ENCODE measurements at places on chromosomes 4 and X.

DNA sequence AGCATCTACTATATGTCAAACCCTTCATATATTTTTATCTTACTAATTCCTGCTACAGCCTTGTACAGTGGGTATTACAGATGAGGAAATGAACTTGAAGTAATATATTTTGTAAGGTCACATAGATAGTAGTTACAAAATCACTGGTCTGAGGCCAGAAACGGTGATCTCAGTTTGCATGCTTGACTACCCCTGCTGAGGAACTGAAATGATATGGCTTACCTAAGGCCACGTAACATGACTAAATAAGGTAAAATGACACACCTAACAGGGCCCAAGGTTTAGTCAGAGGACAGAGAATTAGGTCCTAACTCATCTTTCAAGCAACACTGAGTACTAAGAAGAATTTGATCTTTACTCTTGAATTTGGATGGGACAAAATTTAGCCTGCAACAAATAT lies 1.5 kb upstream of the COMMD8 start:
- no peak for DNase-seq

GRCh38 chr4:184750926-184751584 lies 17.2 kb upstream of the CENPU start:
- DNase-seq = no peak

DNA sequence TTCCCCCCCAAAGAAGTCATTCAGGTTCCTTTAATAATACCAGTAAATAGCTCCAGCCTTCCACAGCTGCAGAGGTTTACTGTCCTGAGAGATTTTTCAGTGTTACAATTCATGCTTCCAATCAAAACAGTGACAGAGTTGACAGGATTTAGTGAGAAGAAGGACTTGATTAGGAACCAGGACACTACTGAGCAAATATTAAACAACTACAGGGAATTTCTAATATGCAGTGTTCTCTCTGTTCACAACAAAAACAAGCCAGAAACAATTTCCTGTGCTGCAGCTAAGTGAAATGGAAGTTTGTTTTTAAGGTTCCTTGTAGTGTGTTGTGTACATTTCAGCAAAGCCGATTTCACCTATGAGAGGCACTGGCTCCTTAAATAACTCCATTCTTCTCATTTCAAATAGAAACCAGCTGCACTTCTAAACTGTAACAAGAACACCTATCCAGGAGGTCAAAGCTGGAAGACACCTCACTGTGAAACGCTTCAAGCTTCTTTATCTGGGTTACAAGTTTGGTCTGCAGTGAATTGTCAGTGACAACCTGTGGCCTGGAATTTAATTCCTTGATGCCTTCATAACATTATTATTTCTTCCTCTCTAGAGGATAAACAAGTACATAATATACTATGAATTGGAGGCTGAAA lies 149.3 kb downstream of the RASL11B start:
- no peak for DNase-seq

GRCh38 chrX:103066606-103067005 lies 2.6 kb upstream of the BEX1 start:
- no peak for DNase-seq

- no peak for DNase-seq
Measured at GRCh38 chr4:73684097-73684496, 56.3 kb upstream of the CXCL8 start.

DNA sequence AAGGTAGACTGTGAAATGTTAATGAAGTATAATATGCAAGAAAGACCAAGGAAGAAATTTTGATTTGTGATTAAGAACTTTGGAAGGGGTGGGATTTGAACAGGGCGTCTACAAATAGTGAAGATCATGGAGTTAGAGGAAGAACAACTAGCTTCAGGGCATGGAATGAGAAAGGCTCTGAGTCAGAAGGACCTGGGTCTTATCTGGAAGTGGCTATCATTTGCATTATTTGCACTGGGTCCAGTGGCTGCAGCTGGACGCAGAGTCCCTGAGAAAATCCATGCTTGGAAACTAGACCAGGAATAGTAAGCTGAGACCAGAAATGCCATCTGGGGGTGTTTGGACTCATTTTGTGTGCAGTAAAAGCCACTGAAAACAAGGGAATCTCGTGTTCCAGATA lies 4.3 kb upstream of the LIMCH1 start:
- no peak for DNase-seq

DNA sequence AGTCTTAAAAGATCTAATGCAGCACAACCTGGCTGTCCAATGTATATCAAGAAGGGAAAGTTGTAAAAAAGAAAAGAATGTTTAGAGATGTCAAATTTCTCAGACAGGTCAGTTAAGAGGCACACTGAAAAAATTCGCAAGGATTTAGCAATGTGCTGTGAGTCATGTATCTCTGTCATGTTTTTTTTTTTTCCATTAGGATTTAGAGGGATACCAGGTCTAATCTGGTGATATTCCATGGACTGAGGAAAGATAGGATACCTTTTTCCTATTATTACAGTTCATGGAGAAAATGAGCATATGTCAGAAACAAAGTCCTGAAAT lies 815.4 kb upstream of the PCDH10 start:
- DNase-seq = no peak

DNA sequence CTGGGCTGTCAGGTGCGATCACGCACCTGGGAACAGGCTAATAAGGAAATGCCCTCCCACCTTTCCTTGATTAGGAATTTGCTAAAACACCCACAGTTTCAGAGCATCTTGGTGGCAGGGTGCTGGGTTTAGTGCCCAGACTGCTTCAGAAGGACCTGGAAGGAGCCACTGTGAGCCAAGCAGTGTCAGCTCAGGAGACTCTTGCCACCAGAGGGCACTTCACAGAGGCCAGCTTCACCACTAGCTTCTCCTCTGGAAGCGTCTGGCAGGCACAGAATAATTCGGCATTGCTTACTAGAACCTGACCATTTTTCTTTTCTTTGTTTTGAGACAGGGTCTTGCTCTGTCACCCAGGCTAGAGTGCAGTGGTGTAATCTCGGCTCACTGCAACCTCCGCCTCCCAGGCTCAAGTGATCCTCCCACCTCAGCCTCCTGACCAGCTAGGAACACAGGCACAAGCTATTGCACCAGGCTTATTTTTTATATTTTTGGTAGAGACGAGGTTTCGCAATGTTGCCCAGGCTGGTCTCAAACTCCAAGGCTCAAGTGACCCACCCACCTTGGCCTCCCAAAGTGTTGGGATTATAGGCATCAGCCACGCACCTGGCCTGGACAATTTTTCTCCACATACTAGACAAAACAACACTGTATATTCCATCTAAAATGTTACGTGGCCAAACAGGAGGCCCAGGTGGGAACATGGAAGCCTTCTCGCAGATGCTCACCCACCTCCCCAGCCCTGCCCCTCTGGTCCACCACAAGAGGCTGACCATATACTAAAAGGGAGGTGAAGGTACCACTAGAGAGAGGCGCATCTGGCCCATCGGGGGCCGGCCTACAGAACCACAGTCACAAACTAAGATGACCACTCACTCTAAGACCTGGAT lies 14.1 kb downstream of the NOP14 start:
- no peak for DNase-seq

DNA sequence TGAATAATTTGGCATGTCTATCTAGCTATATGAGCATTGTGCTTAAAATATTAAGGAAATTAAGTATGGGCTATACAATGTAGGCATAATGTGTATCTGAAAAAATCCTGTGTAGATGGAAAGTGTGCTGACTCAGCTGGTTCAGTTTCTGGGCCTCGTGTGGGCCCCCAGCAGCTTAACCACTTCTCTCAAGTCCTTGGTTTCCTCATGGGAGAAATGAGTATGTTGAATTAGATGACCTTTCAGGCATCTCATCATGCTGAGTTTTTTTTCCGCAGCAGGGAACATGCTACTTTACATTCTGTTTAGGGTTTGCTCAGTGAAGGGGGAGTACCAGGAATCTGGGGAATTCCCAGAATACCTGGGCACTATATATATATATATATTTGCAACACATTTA lies 30.5 kb downstream of the RHOH start:
- DNase-seq = no peak

- DNase-seq = no peak
Measured at GRCh38 chr4:8289151-8289750, 19.7 kb downstream of the HTRA3 start.

DNA sequence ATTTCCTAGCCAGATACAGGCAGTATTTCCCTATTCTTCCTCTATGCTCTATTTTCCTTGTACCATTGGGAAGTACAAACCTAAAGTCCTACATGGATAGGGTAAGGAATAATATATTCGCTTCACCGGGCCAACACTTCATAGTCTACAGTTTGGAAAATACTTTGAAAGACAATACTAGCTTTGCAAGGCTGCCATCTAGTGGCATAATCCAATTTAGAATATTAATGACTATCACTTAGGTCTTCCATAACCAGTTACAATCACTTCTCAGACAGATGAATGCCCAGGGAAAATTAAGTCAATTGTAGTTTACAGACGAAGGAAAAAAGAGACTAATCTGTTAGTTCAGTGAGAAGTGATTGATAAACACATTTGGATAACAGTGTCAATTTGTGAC lies 141.0 kb upstream of the FAM47C start:
- no peak for DNase-seq

DNA sequence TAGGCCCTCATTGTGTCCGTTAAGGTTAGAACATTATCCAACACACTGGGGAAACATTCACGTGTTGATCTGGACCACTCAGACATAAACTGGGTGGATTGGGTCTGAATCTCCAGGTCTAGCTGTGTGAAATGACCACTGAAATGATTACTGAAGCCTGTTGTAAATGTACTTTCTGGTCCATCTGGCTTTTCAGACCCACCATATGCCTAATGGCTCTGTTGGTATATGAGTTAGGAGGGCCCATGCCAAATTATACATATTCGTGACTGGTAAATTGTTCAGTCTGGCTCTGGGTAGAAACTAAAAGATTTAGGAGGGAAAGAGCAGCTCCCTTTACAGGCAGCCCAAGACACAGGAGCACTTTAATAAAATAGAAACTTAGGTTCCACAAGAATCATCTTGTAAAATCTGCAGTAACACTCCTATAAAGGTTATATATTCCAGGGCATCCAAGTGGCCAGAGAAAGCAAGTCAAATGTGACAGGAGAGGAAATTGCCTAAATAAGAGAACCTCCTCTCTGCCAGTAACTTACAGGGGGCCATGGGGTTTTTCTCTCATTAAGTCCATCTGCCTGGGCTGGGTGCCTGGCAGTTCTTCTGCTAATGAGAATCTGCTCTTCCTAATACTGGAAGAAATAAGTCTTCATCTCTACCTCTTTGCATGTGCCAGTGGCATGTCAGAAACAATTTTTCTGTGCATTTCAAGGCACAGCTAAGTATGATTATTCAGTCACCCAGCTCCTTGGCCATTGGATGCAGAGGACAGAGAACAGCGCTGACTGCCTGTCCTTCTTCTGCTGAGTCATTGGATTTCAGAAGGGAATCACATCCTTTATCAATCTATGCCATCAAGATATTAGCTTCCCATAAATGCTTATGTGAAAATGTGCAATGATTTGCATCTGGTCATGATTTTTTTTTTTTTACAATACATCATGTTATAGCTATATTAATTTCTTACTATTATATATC lies 112.6 kb downstream of the GLRA2 start:
- no peak for DNase-seq

DNA sequence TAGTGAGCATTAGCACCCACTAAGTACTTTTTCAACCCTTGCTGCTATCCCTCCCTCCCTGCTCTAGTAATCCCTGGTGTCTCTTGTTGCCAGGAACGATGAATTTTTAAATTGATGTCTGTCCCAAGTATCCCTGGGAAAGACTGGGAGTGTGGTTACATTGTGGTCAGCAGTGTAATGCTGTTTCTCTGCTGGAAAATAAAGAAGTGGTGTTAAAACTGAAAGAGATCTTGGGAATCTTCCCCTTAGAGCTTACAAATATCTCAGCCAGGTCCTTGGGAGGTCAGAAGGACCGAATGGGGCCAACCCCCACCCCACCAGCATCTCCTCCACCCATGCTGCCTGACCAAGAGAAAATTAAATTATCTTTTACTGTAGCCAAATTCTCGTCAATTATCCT lies 174.5 kb upstream of the MXRA5 start:
- DNase-seq = no peak
